ENCODE measurements at places on chromosomes 7 and 10.

DNA sequence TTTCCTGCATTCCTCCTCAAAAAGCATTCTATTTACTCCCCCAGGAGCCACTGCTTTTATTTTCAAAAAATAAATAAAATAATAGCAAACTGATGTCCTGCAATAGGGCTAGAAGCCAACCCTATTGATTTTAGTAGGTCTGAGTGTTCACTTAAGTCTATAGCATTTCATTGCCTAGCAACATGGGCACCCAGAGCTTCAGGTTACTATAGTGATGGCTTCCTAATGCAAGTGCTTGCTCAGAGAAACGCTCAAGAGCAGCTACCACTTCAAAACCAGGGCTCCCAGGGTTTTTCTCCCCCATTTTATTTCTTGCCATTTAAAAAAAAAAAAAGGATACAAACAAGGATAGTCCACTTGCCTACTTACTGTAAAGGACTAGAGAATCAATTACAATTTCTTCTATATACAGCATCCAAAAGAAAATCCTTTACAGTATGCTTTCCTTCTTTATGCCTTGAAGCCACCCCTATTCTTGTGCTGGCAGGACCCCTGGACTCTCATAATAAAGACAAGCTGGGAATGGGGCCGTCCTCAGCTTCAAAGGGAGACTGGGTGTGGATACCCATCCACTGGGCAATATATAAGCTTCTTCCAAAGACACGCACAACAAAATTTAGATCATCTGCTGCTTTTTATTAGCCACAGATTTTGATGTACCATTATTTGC, 133.3 kb downstream of the VPS41 start:
- DNase-seq = no peak

- DNase-seq = peak; percentile 51
Measured at GRCh38 chr7:130831817-130832481, 97.9 kb upstream of the KLF14 start.

DNA sequence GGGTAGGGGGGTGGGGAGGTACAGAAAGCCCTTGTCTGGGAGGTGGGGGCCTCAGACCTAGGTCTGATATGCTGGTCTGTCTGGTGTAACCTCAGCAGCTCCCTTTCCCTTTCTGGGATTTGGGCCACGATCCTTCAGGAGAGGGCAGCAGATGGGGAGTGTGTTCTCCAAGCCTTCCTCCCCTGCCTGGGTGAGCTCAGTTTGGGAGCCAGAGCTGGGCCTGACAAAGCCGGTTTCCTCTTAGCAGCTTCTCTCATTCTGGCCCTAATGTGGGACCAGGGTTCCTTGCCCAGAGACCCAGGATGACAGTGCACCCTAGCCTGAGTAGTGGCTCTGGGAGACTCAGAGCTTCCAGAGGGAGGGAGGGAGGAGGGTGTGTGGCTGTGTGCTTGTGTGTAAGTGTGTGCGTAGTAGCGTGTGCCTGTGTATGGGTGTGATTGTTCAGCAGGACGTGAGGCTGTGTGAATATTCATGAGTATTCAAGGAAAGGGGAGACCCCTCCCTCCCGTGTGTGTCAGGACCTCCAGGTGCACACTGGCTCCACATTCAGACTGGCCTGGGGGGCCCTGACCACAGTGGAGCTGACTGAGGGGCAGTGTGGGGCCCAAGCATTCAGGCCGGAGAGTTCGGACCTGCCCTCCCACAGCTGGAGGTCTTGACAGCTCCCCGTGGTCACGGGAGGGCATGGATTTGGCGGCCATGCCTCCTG, 96.5 kb downstream of the ZMIZ1 start:
- no peak for DNase-seq

DNA sequence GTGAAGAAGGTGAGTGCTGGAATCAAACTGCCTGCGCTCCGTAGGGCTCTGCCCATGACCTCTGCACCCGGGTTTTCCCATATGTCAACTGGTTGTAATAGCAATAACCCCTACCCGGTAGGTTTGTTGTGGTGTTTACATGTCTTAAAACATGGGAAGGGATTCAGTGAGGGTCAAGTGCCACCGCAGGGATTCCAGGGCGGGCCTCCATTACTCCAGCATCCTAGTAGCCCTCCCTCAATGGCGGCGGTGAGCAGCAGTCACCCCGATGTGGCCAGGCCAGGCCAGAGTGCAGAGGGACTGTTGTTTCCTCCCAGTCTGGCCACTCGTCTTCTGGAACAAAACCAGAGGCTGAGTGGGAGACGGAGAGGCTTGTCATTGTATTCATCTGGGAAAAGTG, 37.6 kb upstream of the ENO4 start:
- DNase-seq = no peak

- DNase-seq = no peak
Measured at GRCh38 chr10:113103131-113103840, 153.2 kb downstream of the TCF7L2 start.

GRCh38 chr7:43076189-43076605, 36.2 kb upstream of the HECW1 start:
- no peak for DNase-seq

- DNase-seq = no peak
Measured at GRCh38 chr7:129843978-129844840, 108.6 kb downstream of the UBE2H start.

DNA sequence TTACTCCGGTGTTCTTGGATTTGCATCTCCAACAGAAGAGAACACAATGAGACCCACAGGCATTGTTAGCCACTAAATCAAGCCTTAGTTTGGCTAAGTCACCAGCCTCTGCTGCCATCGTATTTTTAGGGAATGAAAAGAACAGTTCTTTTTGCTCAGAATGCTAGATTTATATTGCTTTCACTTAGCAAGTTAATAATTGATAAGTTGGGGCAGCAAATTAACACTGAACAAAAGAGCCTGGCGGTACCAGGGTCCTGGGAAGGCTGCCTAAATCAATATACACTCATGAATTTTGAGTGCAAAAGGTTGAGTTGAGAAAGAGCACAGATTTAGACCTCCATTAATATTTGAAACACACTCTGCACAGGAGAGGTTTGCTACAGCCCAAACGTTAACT, 767.7 kb downstream of the TYW1 start:
- no peak for DNase-seq

GRCh38 chr10:15751046-15751445, 31.3 kb upstream of the ITGA8 start:
- no peak for DNase-seq

DNA sequence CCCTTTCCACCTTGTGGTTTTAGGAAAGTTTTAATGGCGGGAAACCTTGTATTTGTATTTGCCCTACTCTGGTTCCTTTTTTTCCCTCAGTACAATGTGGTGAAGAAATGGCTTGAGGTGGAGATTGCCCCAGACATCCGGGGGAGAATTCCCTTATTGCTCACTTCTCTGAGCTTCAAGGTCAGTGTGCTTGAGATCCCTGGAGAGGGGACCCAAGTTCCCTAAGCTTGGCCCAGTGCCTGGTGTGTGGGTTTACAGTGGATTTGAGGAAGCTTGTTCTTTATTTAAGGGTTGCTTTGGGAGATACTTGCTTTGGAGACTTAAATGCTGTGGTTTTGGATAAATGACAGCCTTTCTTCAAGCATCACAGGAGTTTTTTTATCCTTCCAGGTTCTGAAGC, 18.3 kb downstream of the CALHM2 start:
- no peak for DNase-seq

DNA sequence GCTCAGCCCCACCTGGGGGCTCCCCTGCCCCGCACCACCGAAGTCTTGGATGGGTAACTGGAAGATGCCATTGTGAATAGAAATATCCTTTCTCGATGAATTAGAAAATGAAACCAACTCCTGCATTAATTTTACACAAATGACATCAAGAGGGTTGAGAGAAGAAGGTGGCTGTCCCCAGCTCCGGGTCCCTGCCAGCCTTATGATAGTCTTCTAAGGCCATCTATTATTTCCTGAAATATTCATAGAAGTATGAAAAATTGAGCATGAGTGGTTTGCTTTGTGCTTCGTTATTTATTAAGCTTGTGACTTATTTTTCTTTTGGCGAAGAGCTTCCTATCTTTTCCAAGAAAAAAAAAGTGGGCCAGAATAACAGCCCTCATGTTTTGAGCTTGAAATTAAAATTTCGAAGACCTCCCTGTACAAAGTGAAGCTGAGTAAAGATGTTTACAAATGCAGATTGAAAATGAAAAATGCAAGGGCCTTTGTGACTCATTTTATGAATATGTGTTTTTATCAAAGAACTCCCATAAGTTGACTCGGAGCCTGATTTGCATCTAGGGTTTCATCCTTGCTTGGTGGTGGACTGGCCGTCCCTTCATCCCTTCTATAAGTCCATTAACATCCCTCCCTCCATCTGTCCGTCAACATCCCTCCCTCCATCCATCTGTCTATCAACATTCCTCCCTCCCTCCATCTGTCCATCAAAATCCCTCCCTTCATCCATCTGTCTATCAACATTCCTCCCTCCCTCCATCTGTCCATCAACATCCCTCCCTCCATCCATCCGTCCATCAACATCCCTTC, 20.5 kb upstream of the CFAP46 start:
- no peak for DNase-seq

- DNase-seq = no peak
Measured at GRCh38 chr10:60428387-60428737, 38.7 kb upstream of the ANK3 start.

- DNase-seq = no peak
Measured at GRCh38 chr7:73602721-73603651, 21.3 kb downstream of the MLXIPL start.

GRCh38 chr10:102982296-102982695, 64.2 kb downstream of the CNNM2 start:
- DNase-seq = no peak

GRCh38 chr10:126950401-126951105, 45.3 kb downstream of the DOCK1 start:
- DNase-seq = no peak

GRCh38 chr10:97307866-97308780, 10.9 kb upstream of the FRAT1 start:
- no peak for DNase-seq

GRCh38 chr10:26491276-26491675, 53.1 kb downstream of the APBB1IP start:
- no peak for DNase-seq

DNA sequence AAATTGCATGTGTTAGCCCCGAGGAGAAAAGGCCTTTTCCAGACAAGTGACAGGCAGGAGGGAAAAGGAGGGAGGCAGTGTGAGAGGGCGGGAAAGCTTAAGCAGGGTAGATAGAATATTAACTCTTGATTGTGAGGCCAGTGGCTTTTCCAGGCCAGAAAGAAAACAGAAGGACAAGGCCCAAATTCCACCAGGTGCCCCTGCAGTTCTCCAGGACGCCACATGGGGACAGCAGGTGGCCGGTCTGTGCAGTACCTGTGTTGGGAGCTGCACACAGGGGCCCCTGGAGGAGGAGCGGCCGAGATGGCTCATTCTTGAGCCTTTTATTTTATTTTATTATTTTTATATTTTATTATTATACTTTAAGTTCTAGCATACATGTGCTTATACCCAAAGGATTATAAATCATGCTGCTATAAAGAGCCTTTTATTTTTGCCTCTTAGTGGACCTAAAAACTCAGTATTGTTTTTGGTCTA, 141.3 kb upstream of the KLF14 start:
- DNase-seq = peak; percentile 83

DNA sequence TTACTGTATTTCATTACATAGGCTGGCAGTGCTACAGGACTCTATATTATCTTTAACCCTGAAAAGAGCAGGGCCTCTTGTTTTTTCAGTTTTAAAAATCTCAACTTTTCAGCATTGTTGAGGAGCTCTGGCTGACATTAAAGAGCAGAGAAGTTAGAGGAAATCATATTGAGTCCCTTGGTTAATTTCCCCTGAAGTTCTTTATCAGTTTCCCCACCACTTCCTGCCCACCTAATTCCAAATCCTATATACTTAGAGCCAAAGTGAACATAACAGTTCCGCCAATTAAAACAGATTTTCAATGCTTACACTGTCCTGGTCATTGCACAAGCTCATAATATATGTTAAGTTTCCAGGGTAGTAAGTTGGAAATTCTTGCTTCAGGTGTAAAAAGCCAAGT, 66.0 kb upstream of the MRLN start:
- DNase-seq = no peak

GRCh38 chr10:116045366-116046356, 227.3 kb downstream of the GFRA1 start:
- no peak for DNase-seq

DNA sequence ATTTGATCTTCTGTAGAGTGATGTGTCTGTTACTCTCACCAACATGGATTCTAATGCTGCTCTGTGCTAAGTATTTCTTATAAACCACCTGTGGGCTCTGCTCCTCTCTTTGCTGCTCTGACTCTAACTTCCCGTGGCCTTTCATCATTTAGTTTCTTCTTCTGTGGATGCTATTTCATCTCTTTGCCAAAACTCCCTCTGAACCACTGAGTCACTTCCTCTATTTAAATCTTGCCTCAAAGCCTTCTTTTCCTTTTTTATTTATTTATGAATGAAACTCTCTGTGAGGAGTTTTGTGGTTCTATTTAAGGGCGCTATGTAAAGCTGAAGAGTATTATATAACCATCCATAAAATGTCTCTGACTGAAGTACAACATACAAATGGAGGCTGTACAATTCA, 538.5 kb downstream of the SUGCT start:
- no peak for DNase-seq

DNA sequence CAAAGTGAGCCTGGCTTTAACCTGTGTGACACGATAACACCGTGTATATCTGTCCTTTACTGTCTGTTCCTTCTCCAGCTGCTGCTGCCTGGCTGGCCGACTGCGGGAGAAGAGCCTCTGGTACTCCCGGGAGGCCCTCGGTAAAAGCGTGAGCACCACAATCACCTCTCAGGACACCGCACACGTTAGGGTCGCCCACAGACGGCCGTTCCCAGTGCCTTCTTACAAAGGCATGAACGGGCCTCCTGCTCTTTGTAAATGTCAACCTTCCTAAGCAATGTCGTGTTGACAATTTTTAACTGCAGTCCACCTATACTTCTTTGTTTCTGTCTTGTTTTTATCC, 177.6 kb downstream of the DIP2C start:
- no peak for DNase-seq

DNA sequence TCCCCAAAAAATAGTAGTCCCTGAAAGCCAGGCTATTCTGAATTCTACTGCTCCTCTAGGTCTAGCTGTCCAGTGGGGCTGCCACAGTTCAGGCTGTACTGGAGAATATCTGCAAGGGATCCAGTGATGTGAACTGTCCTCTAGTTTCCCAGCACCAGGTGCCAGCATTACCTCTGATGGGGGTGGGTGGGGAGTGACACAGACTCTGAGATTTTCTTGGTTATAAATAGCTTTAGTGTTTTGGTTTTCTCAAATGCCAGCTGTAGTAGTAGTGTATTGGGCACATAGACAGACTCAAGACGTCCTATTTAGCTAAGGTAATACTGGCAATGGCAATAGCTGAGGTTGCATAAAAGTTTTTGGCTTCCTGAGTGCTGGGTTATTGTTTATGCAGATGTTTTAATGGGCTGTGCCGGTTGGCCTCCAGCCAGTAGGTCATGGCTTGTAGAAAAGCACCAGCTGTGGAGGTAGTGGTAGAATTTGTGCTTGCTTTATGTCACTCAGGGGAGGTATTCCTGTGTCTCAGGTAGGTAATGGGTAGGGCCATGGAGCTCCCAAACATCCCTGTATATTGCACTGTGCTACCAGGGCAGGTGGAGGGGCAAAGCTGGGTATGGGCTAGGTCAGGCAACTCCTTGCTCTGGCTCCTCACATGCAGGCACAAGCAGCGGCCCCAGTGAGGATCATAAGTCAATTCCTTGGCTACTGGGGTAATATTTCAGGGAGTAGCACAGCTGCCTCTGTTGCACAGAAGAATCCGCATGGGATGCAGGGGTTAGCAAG, 338.7 kb upstream of the LRRTM3 start:
- DNase-seq = no peak

GRCh38 chr10:74530981-74531380, 295.4 kb upstream of the KAT6B start:
- DNase-seq = no peak

Data from D341Med (cell line).